ENCODE measurements at places on chromosomes 2 and 18. TPM values are rescaled to one million over a fixed set of nuclear protein-coding genes. Genes with fewer than 3 reads are reported as not detected.

HMSD gene
- not detected for polyA plus RNA-seq

CDH7 gene
- polyA plus RNA-seq, result not detected

PSMA8 gene
- polyA plus RNA-seq, result not detected

TCF23 gene
- 0.32 TPM for polyA plus RNA-seq

DNA sequence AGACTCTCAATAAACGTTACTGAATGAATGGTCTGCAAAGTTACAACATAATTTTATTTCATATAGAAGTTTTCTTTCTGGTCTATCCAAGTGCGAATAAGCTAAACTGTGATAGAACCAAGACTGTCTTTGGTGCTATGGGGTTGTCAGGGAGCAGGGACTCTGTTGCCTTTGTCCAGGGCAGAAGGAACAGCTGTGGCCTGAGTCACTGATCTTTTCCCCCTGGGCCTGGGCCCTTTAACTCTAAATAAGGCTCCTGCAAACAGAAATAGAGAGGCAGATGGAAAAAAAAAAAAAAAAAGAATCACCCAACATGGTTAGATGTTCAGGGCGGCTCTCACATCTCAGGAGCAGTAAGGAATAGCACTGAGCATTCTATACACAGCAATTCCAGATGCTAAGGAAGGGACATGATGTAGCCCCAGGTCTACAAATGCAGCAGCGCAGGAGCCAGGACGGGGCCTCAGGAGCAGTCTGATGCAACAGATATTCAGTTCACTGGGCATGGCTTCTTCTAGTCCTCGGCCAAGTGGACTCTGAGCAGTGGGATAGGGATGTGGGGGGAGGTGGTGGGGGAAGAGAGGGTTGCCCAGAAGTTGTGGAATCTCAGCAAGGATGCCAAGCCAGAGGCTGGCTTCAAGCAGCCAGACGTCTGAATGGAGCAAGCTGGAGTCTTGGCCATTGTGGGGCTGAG is 247.1 kb upstream of the SIX2 start:
- DNase-seq, result no peak

GRCh38 chr2:66478731-66479316 is 43.9 kb downstream of the MEIS1 start:
- DNase-seq, result no peak

DNA sequence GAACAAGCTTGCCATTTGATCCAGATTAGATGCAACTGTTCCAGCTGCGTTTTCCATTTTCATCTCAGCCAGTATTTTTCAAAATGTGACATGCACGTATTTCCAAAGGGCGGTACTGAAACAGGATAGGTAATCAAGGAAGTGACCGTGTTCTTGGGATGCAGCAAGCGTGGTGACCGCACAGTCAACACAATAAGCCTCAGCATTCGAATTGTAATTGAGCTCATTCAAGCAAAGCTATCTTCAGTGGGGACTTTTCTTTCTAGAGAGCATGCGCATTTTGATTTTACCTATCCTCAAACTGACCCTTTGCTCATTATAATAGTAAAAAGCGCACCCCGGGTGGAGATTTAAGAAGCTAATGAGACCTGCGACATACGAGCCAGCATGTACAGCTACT is 3.4 kb upstream of the ALPP start:
- no peak for DNase-seq

GRCh38 chr2:141105763-141106162 is 1025.1 kb downstream of the LRP1B start:
- no peak for DNase-seq

- no peak for DNase-seq
These were observed 31.2 kb downstream of the MARCHF4 start for GRCh38 chr2:216341121-216341520.

All from muscle of arm (tissue), 14 donors.